ENCODE measurements at places on chromosomes 11 and 22. TPM values are rescaled to one million over a fixed set of nuclear protein-coding genes. Genes with fewer than 3 reads are reported as not detected.

Gene ACTN3
- under 0.01 TPM for total RNA-seq

Gene CASP5
- total RNA-seq: not detected

Gene OR51G1
- total RNA-seq: not detected

Gene MS4A15
- total RNA-seq: not detected

Gene RTCB
- 54.3 TPM for total RNA-seq

Gene PRODH
- total RNA-seq: 0.16 TPM

Gene ADM2
- total RNA-seq: 5.9 TPM

Gene SAA1
- not detected for total RNA-seq

Gene GLYATL2
- 0.38 TPM for total RNA-seq

Gene UBQLN3
- not detected for total RNA-seq

Gene OR8G5
- total RNA-seq: not detected

Gene KDM4D
- 1.8 TPM for total RNA-seq

Gene OR8G1
- total RNA-seq: not detected

Gene UPK3A
- not detected for total RNA-seq

Gene NRIP3
- 16.9 TPM for total RNA-seq

Gene CAPN1
- 383 TPM for total RNA-seq

Gene TMEM25
- total RNA-seq: 40.8 TPM

Gene HMBS
- 62.1 TPM for total RNA-seq
